ENCODE measurements at places on chromosomes 12 and 14.

GRCh38 chr12:11767029-11767724 lies 117.7 kb downstream of the ETV6 start:
- no peak for DNase-seq

DNA sequence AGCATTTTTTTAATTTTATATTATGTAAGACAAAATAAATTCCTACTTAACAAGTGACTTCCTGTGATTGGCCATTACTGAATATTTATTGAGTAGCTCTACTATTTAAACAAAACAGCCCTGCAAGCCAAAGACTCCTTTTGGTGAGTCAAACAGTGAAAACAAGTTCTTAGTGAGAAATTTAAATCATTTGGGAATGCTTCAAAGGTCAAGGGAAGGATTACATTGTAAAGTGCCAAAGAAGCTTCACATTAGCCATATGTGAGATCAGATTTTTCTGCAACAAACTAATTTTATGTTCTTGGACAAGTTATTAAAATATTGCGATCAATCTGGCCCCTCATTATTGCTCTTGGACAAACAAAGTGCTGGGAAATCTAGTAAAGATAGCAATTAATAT lies 795.4 kb upstream of the MGAT4C start:
- no peak for DNase-seq

- no peak for DNase-seq
Measured at GRCh38 chr12:26595806-26596205, 237.2 kb downstream of the ITPR2 start.

DNA sequence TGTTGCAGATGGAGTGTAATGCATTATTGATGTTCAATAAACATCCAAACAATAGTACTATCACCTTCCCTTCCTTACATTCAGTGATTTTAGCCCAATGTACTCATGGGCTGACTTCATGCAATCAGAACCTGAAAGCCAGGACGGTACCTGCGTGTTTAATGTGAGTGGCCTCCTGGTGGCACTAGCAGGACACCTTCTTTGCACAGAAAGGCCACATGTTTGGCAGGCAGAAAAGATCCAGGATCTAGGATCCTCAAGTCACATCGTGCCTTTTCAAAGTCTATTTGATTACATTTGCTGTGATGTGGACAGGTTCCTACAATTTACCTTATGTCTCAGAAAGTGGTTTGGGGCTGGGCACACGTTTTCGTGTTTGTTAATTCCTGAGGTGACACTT lies 82.9 kb downstream of the NEDD1 start:
- peak; percentile 38 for DNase-seq

GRCh38 chr14:102565331-102565887 lies 27.0 kb upstream of the RCOR1 start:
- DNase-seq: no peak

DNA sequence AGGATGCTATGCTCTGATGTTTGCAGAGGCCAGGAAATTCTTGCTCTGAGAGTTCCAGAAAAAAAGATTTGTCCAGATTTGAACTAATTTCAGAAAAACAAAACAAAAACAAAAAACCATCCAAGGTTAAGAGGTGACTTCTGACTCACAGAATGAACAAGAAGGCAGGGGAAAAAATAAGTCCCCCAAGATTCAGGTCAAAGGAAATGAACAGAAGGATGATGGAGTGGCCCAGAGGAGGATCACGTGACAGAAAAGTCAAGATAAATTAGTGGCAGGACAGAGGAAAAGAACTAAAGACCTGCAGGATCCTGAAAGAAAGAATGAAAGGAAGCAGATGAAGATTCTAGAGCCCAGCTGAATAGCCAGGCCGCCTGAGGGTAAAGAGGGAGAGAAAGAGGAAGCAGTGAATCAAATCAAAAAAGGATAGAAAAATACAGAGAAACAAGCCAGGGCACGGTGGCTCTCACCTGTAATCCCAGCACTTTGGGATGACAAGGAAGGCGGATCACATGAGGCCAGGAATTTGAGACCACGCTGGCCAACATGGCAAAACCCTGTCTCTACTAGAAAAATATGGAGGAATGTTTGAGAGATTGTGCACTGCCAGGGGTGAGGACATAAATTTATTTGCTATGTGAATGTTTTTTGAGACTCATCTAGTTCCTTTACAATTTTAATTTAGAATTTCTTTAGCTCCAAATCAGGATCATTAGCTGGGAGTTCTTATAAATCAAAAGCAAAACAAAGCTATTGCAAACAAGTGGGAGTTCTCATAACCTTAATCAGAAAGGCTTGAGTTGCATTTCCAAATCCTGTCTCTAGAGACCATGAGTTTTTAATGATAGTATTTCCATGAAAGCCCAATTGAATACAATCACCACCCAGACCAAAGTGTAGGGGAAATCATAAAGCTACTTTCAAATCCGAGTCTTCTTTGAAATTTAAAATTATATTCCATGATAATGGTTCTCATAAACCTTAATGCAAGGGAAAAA lies 217.1 kb upstream of the PLEKHG7 start:
- DNase-seq: no peak

GRCh38 chr14:69346710-69347109 lies 51.4 kb downstream of the ERH start:
- DNase-seq: no peak

GRCh38 chr12:14845350-14845750 lies 2.0 kb upstream of the ART4 start:
- DNase-seq: no peak

GRCh38 chr12:59055204-59055860 lies 135.0 kb upstream of the LRIG3 start:
- DNase-seq: peak; percentile 56

DNA sequence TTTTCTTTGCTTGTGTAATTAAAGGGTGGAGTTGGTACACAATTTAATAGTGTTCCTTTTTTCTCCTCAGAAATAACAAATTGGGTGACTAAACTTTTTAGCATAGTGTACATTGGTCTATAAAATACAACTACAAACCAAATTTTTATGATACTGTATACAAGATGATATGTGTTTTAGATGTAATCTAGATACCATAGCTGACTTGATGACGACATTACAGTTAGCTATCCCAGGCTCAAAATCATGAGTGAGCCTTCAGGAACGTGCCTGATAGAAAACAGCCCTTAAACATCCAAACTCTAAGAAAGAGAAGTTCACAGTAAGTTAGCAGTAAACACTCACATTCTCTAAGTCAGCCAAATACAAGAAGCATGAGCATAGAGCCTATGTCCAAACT lies 99.0 kb upstream of the SSTR1 start:
- peak; percentile 45 for DNase-seq

DNA sequence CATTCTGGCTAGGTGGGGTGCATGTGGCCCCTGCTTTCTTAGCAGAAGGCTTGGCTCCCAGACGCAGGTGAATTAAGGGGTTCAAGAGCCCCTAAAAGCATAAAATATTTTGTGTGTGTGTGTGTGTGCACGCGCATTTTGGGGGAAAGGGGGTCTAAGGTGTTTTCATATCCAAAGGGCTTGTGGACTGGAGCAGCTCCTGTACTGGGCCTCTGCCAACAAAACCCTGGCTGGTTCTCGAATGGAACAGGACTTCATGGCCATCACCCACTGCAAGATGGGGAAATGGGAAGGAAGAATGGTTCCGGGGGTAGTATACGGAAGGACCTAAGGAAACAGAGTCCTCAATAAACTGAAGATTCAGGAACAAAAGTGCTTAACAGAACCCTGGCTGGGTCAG lies 3.9 kb upstream of the ATN1 start:
- DNase-seq: no peak

DNA sequence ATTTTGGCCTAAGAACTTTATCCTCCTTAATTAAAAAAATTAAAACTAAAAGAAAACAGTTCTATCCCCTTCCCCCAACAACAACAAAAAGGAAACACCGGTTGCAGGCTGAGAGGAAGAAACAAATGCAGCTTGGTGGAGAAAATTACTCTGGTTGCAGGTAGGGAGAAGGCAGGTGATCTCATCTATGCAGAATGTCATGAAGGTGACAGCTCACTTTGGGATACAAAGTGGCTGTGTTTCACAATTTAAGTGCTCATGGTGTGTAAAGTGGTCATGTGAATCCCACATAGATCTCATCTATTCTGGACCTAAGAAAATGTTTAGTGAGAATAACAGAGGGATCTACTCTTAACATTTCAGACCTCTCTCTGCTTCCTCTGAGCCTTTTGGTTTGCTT lies 219.7 kb upstream of the PKP2 start:
- no peak for DNase-seq

DNA sequence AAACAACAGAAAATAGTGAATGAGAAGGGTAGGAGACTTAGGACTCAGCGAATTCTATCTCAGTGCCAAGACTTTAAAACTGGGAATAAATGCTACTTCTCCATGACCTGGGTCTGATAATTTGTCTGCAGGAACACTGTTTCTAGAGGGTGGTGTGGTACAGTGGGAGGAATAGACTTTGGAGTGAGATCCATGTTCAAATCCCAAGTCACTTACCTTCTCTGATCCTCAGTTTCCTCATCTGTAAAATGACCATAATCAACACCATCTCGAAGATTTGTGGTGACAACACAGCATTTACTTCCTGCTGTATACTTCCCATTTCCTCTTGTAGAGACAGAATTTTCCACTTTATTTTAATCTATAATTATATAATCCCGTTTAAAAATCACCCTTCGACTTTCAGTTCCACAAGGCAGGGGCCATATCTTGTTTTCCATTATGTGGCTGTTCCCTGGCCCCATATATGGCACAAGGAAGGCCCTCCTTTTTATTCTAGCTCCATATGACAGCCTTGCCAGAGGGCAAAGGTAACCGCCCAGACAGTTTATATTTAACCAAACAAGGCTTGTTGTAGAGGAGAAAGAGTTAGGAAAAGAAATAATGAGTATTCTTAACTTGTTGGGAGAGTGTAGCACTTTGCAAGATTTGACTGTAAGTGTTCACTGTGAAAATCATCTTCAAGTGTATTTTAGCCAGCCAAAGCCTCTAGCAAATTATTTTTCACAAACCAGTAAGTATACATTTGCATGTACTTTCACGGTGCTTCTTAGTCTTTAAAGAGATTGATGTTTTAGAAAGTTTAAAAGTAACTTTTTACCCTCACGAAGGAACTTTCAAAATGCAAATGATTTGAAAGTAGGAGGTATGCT lies 243.1 kb downstream of the AKAP6 start:
- DNase-seq: no peak

DNA sequence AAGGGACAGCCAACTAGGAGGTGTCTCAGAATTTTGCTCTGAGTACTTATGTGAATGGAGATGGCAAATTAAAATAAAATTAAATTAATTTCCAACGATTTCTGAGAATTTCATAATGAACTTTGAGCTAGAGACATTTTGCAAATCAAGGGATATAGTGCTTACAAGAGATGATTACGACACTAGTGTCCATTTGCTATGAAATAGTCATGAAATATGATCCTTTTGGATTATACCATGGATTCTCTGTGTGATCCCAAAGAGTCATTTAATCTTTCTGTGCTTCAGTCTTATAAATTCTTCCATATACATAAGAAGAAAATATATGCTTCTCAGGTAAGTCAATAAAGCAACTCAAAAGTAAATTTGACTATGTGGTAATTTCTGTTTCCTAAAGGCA lies 240.6 kb downstream of the SLC25A21 start:
- DNase-seq: no peak

GRCh38 chr12:43425361-43425760 lies 126.6 kb downstream of the ADAMTS20 start:
- no peak for DNase-seq

- DNase-seq: no peak
Measured at GRCh38 chr12:86663173-86663572, 407.0 kb upstream of the MGAT4C start.

DNA sequence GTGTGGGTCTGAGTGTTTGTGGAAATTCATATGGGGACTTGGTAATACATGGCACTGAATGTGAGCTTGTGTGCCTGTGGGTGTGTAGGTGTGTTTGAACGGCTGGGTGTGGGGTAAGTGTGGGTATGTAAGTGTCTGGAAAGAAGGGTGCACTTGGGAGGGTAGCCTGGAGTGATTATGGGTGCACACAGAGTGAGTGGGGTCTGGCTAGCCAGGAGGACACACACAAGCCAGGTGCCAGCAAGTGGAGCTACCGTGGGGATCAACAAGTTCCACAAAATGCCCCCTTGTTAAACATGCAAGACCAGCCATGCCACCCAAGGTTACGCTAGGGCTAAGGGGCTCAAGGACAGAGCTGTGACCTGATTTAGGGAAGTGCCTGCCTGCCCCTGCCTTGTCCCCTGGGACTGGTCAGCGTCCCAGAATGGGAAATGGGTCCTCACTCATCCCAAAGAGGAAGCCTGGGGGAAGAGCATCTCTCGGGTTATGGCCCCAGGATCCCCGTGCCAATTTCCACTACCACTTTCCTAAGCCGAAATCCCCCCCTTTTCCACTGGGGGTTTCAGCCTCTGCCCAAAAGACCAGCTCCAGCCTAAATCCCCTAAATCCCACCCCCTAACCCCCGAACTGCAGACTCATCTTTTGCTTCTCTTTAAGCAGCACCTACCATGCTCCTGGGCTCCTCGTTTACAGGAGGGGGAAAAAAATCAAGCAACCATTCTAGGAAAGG lies 118.6 kb downstream of the DICER1 start:
- DNase-seq: no peak

GRCh38 chr12:85283560-85283959 lies 3.5 kb downstream of the ALX1 start:
- DNase-seq: no peak

GRCh38 chr12:132143336-132144071 lies 615 bp downstream of the DDX51 start:
- no peak for DNase-seq

- no peak for DNase-seq
Measured at GRCh38 chr12:11716794-11717518, 67.5 kb downstream of the ETV6 start.

DNA sequence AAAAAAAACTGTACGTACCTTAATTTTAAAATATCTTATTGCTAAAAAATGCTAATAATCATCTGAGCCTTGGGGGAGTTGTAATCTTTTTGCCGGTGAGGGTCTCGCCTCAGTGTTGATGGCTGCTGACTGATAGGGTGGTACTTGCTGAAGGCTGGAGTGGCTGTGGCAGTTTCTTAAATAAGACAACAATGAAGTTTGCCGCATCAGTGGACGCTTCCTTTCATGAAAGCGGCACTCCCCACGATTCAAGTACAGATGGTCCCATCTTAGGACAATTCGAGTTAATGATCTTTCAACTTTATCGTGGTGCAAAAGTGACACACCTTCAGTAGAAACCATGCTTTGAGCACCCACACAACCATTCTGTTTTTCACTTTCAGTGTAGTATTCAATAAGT lies 7.6 kb upstream of the PLD4 start:
- no peak for DNase-seq

DNA sequence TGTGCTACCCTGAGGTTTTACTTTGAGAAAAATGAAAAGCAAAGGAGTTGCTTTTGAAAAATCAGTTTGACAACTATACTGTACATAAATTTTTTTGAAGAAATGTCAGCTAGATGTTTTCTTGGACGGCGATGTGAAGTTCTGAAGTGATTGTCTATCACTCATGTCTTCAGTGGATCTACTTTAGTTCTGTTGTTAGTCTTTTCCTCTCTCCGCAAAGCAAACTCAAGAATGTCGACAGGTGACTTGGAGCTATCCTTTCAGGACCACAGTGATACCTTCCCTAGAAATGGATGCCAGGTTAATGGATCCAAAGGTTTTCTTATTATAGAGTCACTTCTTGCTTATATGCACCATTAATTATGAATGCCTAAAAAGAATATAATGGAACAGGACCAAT lies 1.2 kb downstream of the PTPRO start:
- DNase-seq: no peak

GRCh38 chr12:120630104-120630892 lies 10.1 kb upstream of the CABP1 start:
- DNase-seq: no peak

GRCh38 chr12:2284857-2285256 lies 232.1 kb downstream of the CACNA1C start:
- DNase-seq: peak; percentile 50

- DNase-seq: no peak
Measured at GRCh38 chr14:95452176-95452892, 64.1 kb downstream of the SYNE3 start.

- no peak for DNase-seq
Measured at GRCh38 chr14:103857256-103857655, 9.9 kb upstream of the PPP1R13B start.

Data from LNCaP clone FGC (cell line).